ENCODE measurements at places on chromosomes 16 and 17.
A peak's percentile ranks its signal among the peaks of the same experiment; 100 is the strongest.

DNA sequence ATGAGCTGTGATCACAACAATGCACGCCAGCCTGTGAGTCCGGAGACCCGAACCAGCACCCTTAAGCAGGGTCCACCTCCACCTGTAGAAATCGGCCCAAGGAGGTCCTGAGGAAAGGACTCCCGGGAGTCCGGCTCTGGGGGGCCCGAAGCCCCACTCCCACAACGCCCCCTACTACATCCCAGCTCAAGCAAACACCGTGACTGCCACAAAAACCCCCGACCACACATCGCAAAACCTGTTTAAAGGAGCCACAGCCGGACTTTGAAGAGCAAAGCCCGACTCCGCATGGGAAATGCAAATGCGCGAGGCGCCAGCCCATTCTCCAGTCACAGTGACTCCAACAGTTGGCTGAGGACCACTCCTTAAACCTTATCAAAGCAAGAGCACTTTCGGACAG lies 682.4 kb downstream of the KCNJ18 start:
- DNase-seq = no peak

- peak; percentile 45 for DNase-seq
These were observed 163.4 kb upstream of the CIBAR2 start for GRCh38 chr16:85275533-85276249.

GRCh38 chr17:58247511-58248363 lies 9.4 kb downstream of the LPO start:
- no peak for DNase-seq

GRCh38 chr16:79402356-79402755 lies 198.2 kb downstream of the MAF start:
- no peak for DNase-seq

GRCh38 chr17:59527325-59527917 lies 38.0 kb upstream of the DHX40 start:
- DNase-seq = no peak

GRCh38 chr16:85613604-85614337 lies 649 bp downstream of the GSE1 start:
- DNase-seq = peak; percentile 23

GRCh38 chr17:15970500-15970899 lies 25.6 kb downstream of the ADORA2B start:
- no peak for DNase-seq

GRCh38 chr17:81018044-81018802 lies 16.7 kb upstream of the BAIAP2 start:
- DNase-seq = peak; percentile 34
